Stimulated activated naive CD8-positive, alpha-beta T cell treated with anti-CD3 and anti-CD28 coated beads, Interleukin-15, Interleukin-2, amounts not matched to agents 100 U/mL and 50 U/mL, for 24 hours (primary cell): ENCODE measurements at places on chromosomes 5 and 9.

GRCh38 chr9:38621434-38622287 is 1.3 kb upstream of the ANKRD18A start:
- DNase-seq, result peak; percentile 43

- DNase-seq, result no peak
These were observed 153.1 kb downstream of the CCDC192 start for GRCh38 chr5:127856292-127856691.

GRCh38 chr5:154118893-154119336 is 71.6 kb upstream of the GALNT10 start:
- no peak for DNase-seq

DNA sequence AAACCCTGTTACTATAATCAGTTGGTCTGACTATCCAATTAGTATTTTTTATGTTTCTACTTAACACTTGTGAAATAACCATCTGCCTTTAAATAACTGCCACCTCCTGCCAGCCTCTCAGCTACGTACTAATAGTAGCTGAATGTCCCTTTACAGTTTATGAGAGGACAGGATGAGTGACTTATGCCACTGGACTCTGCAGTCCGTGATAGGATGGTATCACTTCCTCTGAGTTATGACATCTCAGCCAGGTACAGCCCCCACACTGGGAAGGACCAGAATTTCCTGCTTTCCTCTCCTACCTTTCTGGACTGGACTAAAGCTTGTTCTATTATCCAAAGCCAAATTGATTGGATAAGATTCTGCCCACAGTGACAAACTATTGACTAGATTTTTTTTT is 102.9 kb downstream of the ZFAND5 start:
- no peak for DNase-seq

GRCh38 chr5:180126716-180127681 is 55.4 kb upstream of the RNF130 start:
- peak; percentile 63 for DNase-seq

GRCh38 chr5:171521219-171521633 is 101.8 kb downstream of the FGF18 start:
- DNase-seq, result no peak

DNA sequence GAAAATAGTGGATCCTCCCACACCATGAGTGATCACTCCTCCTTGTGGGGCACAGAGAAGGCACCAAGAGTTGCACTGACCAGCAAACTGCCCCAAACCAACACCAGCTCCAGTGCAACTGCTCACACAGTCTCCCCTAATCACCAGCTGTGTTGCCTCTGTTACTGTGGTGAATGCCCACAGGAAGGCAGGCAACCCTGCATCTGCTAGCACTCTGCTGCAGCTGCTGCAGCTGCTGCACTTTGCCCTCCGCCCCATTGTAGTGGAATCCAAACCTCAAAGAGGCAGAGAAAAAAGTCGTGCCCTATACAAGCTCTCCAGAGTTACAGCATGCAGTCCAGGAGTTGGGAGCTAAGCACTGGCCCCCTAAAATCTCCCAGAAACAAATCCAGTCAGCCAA is 339.6 kb downstream of the TRIM36 start:
- no peak for DNase-seq

DNA sequence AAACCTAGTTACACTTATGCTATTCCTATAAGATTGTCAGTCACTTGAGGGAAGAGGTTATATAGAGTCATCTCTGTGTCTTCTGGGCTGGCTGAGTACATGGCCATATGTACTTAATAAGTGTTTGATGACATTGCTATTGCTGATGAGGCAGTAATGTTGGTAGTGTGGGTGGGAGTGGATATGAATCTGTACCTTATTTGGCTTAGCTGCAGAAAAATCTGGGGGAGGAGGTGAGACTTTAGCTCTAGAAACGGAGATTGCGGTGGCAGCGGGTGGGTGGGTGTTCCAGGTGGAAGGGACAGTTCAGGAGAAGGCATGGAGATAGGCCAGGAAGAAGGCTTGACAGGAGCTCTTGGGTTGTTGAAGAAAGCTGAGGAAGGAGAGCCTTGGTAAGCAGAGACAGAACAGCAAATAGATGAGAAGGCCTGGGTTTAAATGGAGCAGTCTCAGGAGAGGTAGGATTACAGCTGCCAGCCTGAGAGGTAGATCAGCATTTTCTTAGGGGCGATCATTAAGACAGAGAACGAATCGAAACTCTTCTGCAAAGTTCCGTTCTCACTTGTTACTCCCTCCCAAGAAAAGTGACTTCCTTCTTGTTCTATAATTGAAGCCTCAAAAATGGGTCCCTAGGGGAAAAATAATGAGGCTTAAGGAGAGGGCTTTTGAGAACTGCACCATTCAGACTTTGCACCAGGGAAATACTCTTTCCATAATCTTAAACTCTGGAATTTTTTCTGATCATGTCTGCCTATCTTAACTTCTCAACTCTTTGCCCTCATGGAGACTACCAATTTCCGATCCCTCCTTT is 160.5 kb downstream of the UNC13B start:
- DNase-seq, result no peak

- DNase-seq, result no peak
These were observed 720.7 kb upstream of the FAM174A start for GRCh38 chr5:99814321-99815063.

- DNase-seq, result no peak
These were observed 71.8 kb downstream of the ANGPTL2 start for GRCh38 chr9:127050591-127051001.

- no peak for DNase-seq
These were observed 103.7 kb downstream of the SIL1 start for GRCh38 chr5:139094154-139095131.

DNA sequence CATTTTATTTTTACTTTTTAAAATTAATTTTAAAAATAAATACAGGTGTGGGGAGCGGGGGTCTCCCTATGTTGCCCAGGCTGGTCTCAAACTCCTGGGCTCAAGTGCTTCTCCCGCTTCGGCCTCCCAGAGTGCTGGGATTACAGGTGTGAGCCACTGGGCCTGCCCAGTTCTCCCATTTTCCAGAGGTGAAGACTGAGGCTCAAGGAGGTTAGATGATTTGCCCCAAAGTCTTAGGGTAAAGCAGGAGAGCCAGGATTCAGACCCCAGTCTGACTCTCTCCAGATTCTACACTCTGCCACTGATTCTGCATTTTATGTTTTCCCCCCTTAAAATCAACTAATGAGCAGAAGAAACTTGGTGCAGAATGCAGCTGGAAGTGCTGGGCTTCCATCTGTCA is 36.9 kb downstream of the CFAP77 start:
- DNase-seq, result no peak

- DNase-seq, result no peak
These were observed 54.3 kb downstream of the OTULIN start for GRCh38 chr5:14718778-14719177.

DNA sequence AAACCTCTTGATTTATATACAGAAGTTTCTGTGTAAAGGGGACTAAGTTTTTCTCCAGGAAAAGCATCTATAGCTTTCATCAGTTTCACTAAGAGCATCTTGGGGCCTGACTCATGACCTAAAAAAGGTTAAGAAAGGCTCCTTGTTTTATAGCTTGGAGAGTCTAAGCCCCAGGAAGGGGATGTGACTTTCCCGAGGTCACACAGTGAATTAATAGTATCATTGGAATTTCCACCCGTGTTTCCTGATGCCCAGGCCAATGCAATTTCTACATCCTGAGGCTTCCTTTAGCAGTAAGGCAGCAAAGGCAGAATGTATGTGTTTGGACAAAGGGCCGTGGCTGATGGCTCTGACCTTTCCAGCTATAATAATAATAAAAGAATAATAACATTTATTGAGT is 8.6 kb downstream of the MORN5 start:
- DNase-seq, result no peak

GRCh38 chr5:40406741-40407211 is 272.9 kb upstream of the PTGER4 start:
- peak; percentile 24 for DNase-seq

- no peak for DNase-seq
These were observed 41.9 kb downstream of the NCS1 start for GRCh38 chr9:130213911-130214761.

DNA sequence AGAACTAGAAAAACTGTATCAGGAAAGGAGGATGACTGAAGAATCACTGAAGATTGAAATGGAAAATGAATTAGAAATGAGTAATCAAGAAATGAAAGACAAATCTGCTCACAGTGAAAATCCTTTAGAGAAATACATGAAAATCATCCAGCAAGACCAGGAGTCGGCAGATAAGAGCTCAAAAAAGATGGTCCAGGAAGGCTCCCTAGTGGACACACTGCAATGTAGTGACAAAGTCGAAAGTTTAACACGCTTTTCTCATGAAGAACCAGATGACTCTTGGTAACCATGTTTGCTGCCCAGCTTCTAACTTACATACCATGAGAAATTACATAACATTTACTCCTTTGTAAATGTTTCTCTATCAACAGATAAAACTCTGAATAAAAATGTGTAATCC is 37.1 kb downstream of the CPLANE1 start:
- no peak for DNase-seq

- DNase-seq, result no peak
These were observed 185.5 kb downstream of the TAF11L14 start for GRCh38 chr5:17819783-17820182.

GRCh38 chr9:80883826-80884579 is 805.3 kb downstream of the TLE1 start:
- DNase-seq, result no peak

- DNase-seq, result no peak
These were observed 39.8 kb upstream of the COL5A1 start for GRCh38 chr9:134601764-134602163.

DNA sequence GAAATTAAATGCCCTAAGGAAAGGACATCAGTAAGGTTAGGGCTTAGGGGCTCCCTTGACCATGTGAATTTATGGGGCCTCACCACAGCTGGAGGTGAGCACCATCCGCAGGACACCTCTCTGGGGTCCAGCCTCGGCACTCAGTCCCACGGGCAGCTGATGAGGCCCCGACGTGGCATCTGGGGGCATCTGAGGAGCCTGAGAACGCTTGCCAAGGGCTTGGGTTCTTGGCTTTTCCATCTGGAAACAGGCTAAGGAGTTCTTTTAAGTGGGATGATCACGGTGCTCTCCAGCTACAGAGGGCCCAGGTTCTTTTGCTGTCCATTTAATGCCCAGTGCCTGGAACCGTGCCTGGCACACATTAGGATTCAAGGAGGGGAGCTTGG is 3.6 kb downstream of the NKX2-5 start:
- DNase-seq, result no peak

- DNase-seq, result no peak
These were observed 7.8 kb downstream of the HMHB1 start for GRCh38 chr5:143819716-143820115.

DNA sequence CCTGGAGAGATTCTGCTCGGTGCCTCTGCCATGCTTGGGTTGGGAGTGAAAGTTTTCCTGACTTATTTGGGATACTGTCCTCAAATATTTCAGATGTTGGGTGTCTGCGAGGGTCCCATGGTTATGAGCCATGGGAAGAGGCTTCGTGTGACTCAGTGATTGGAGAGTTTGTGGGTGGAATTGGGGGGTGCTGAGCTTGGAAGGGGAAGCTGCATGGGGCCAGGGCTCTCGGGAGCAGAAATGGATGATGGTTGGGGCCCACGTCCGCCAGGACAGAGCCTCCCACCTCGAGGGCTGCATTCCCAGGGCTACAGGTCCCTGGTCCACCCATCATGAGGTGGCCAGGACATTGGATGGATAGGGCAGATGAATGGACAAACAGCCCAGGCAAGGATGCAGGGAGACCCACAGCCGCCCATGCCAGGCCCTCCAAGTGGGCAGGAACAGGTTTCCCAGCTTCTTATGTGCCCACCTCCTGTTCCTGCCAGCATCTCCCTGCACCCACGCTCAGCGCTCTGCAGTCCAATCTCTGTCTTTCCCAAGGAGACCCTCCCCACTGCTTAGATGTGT is 5.5 kb downstream of the OBP2B start:
- DNase-seq, result no peak
